Activated naive CD4-positive, alpha-beta T cell (primary cell): ENCODE measurements at places on chromosomes 1 and 21.

GRCh38 chr1:111334169-111334568 is 43.5 kb downstream of the CHIA start:
- DNase-seq, result no peak

DNA sequence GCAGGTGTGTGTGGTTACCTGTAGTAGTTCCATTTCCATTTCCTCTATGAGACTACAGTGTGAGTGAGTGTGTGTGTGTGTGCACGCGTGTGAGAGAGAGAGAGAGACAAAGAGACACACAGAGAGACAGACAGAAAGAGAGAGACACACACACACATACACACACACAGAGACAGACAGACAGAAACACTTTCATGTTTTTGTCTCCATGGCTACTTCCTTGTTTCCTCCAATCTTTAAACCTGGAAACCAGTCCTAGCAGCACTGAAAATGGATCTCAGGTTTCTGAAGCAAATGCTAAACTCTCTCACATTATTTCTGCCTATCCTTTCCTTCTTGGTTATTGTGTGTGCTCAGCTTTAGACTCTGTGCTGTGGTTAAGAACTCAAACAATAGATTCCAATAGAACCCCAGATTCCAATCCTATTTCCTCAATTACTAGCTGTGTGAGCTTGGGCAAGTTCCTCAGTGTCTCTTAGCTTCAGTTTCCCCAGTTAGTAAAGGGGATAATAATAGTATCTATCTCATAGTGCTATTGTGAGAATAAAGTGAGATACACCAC is 22.4 kb upstream of the ABCD3 start:
- DNase-seq, result no peak

GRCh38 chr1:69833536-69833935 is 265.8 kb downstream of the LRRC7 start:
- DNase-seq, result no peak

DNA sequence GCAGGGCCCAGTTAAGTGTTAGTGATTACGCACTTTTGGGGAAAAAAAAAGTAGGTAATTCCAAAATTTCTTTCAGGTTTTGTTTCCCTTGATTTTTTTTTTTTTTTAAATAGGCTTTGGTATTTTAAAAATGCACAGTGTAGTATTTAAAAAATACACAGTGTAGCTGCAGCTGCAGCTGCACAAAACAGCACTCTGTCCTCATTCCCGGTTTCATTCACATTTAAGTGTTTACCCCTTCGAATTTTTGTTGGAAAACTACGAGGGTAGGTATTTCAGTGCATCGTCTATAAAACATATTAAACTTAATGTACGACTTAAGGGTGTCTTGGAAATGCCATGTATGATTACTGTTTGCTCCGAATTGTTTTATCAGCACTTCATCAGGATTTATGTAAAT is 3.4 kb downstream of the NEK7 start:
- DNase-seq, result no peak

DNA sequence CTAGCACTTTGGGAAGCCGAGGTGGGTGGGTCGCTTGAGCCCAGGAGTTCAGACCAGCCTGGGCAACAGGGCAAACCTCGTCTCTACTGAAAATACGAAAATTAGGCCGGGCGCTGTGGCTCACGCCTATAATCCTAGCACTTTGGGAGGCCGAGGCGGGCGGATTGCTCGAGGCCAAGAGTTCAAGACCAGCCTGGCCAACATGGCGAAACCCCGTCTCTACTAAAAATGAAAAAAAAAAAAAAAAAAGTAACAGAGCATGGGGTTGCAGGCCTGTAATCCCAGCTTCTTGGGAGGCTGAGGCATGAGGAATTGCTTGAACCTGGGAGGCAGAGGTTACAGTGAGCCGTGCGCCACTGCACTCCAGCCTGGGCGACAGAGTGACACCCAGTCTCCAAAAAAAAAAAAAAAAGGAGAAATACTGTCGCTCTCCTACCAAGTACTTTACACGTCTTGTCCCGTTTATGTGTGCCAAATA is 724 bp upstream of the NEK2 start:
- DNase-seq, result no peak

DNA sequence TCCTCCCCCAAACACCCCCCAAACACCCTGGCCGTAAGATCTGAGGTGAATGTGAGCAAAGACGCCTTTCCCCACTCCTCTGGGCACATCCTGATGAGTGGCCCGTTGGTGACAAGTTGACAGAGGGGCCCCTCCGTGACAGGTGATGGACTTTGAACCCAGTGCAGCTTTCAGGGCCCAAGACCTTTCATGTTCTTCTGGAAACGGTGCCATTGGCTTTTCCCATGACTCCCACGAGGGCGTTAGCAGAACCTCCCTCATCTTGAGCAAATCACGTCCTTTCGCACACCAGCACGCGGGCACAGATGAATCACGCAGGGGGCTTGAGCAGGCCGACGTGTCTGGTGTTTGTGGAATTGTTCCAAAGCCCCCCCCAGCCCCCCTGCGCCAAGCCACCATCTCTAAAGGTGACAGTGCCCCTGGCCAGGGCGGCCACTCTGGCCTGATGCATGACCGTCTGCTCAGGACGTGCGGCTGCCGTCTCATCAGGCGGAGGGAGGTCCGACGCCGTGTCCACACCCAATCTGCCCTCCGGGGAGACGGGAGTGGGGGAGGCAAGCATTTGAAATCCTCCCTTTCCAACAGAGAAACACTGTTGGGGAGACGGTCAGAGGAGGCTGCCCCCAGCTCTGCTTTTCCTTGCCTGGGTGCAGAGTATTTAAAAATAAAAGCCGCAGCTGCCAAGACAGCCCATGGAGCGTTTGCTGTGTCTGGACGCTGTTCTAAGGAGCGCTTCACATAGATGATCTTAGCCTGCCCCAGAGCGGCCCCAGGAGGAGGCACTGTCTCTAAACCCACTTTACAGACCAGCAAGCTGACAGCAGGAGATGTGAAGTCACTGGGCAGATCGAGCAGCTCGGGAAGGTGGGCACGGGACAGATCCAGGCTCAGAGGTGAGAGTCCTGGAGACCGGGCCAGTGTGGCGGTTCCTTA is 98.3 kb upstream of the ARHGEF16 start:
- DNase-seq, result no peak

DNA sequence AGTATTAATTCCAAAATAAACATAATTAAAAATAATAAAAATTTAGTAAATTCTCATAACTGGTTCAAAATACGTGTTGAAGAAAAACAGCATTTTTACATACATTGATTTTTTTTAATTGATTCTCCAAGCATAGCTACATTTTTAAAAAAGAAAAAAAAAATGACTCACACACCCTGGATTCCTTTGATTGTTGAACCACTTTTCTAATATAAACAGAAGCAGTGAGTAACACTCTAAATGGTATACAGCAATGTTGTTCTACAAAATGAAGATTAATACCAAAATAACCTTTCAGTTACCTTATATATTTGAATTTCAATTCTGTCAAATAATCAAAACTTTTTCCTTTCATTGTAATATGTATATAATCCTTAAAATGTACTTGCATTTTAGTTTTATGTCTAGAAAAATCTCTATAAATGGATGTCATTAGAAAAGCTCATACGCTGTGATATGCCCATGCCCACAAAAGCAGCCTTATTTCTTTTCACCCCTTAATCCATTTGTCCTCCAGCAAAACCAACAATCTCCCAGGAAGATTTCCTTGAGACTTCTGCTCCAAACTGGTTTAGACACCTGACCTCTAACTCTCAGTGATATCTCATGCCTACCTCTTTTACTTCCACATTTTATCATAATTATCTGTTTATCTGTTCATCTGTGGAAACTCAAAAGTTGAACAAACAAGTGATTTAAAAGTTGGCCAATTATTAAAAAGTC is 246.4 kb upstream of the NR5A2 start:
- DNase-seq, result no peak
